ENCODE measurements at places on chromosomes 3 and 15. TPM values are rescaled to one million over a fixed set of nuclear protein-coding genes. Genes with fewer than 3 reads are reported as not detected.

DNA sequence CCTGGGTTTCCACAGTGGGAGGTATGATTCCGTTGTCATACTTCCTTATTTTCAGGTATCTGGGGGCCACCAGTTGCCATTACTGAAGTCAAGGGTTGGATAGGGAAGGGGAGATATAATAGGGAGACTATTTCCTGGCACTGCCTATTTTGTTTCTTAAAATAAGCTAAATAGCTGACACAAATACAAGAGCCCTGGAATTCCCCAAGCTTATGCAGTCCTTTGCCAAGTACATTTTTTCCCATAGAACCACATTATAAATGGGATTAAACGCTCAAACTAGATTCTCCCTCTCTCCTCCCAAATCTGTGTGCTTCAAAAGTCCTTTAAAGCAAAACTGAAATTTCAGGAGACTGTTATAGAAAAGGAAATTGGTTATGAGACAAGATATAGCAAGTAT, 68.7 kb downstream of the AP4E1 start:
- no peak for DNase-seq
- no peak overlapping the region for H3K27ac ChIP-seq
- H3K4me3 ChIP-seq: no peak overlapping the region
- H3K27me3 ChIP-seq: no peaks in the 10 kb centered on the region
- peaks cover 47% of the 10 kb centered on the region for H3K36me3 ChIP-seq
- peaks cover 8% of the 10 kb centered on the region for H3K4me1 ChIP-seq

- H3K4me3 ChIP-seq: no peak overlapping the region
- H3K27me3 ChIP-seq: peaks cover 2% of the 10 kb centered on the region
- no peak for DNase-seq
- H3K27ac ChIP-seq: no peak overlapping the region
Observed at GRCh38 chr15:44034933-44035624, 160.0 kb downstream of the FRMD5 start.

- no peak for DNase-seq
- no peak overlapping the region for H3K4me3 ChIP-seq
- H3K27ac ChIP-seq: no peak overlapping the region
- no peaks in the 10 kb centered on the region for H3K27me3 ChIP-seq
- H3K4me1 ChIP-seq: no peaks in the 10 kb centered on the region
- H3K36me3 ChIP-seq: no peaks in the 10 kb centered on the region
Observed at GRCh38 chr15:89928421-89928820, 15.7 kb upstream of the ARPIN start.

DNA sequence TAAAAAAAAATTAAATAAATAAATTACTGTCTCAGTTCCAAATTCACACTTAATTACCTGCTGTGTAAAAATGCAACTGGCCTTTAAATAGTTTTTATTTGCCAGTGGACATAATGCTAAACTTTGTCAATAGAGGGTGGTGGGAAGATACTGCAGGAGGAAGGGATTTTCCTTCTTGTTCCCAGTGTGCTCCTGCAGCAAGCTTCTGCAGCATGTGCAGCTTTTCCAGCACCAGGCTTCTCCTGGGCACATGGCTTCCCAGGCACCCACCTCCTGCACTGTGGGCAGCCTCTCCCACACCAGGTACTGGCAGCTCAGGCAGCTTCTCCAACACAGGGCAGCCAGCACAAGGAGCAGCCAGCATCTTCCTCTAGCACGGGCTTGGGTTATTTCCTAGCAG, 29.6 kb upstream of the BBX start:
- DNase-seq: no peak
- H3K4me1 ChIP-seq: no peaks in the 10 kb centered on the region
- H3K36me3 ChIP-seq: no peaks in the 10 kb centered on the region
- H3K27ac ChIP-seq: no peak overlapping the region
- H3K4me3 ChIP-seq: no peak overlapping the region

DNA sequence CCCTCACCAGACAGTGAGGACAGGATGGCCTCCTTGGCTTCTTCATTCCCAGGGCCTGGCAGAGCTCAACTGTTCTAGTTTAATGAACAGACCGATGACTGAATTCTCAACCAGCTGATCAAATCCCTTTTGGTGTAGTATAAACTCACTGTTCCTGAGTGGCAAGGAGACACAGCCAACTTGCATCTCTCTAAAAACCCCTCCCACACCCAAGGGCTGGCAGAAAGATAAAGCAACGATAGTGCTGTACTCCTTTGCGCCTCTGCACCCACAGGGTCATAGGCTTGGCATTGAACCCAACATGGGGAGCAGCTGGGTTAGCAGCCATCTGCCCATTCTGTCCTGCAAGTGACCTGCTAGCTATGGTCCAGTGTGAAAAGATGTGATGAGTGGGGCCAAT, 103.2 kb downstream of the RYK start:
- H3K27ac ChIP-seq: no peak overlapping the region
- H3K27me3 ChIP-seq: no peaks in the 10 kb centered on the region
- H3K4me3 ChIP-seq: no peak overlapping the region
- H3K36me3 ChIP-seq: peaks cover 24% of the 10 kb centered on the region

GRCh38 chr15:85792912-85793590, 1.7 kb downstream of the KLHL25 start:
- H3K27me3 ChIP-seq: no peaks in the 10 kb centered on the region
- DNase-seq: no peak
- peaks cover 2% of the 10 kb centered on the region for H3K36me3 ChIP-seq

DNA sequence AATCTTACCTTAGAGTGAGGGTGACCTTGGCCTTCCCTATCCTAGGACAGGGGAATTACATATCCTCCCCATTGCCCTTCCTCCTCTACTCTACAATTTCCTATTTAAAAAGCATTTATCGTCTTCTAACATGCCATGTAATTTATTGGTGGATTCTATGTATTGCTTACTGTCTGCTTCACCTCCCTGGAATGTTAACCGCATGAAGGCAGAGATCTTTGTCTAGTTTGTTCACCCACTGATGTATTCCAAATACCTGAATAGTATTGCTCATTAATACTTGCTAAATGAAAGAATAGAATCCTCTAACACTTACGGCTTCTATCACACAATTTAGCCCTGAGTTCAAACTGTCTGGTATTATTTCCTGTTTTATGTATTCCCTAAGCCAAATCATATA, 68.6 kb downstream of the PPARG start:
- H3K27me3 ChIP-seq: no peaks in the 10 kb centered on the region
- H3K36me3 ChIP-seq: peaks cover 5% of the 10 kb centered on the region
- H3K27ac ChIP-seq: no peak overlapping the region
- DNase-seq: no peak

GRCh38 chr3:187516446-187517185, 148.4 kb downstream of the RTP4 start:
- no peaks in the 10 kb centered on the region for H3K27me3 ChIP-seq
- H3K4me3 ChIP-seq: no peak overlapping the region
- DNase-seq: no peak

DNA sequence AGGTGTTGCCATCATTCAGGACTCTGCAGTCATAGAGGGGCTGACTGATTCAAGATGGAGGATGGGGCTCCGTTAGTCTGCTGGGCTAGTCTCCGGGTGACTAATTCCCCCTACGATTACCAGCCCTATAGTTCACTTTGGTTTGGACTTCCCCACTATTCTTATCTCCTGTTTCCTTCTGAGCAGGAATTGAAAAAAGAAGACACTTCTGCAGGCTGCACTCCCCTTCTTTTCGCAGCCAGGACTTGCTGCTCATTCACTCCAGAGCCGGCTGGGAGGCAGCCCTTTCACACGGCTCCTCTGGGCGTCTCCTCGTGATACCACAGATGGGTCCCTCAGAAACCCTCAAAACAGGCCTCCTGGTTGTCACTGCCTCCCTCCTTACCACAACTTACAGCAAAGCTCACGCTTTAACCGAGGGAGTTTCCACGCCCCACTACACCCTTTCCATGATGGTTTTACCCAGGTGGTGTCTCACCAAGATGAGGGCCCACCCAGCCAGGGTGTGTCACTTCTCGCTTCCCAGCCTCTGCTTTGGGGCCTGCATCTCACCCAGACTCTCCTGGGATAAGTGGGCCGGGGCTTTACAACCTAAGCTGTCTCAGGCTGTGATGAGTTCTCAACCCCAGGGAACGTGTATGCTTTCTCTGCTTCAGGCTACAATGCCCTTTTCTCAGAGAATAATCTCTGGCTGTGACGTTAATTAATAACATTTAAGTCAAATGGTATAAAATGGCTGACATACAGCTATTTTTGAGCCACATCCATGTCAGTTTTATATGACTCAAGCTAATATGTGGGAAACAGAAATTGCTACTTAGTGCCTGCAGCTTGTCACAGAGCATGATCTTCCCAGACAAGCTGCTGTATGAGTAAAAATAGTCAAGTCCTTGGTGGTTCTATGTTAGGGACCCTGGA, 11.9 kb downstream of the CX3CR1 start:
- no peaks in the 10 kb centered on the region for H3K4me1 ChIP-seq
- no peaks in the 10 kb centered on the region for H3K36me3 ChIP-seq
- no peak overlapping the region for H3K4me3 ChIP-seq
- peaks cover 23% of the 10 kb centered on the region for H3K27me3 ChIP-seq

- H3K27ac ChIP-seq: no peak overlapping the region
- H3K36me3 ChIP-seq: no peaks in the 10 kb centered on the region
- H3K4me3 ChIP-seq: no peak overlapping the region
- H3K4me1 ChIP-seq: peaks cover 23% of the 10 kb centered on the region
- DNase-seq: no peak
- no peaks in the 10 kb centered on the region for H3K27me3 ChIP-seq
Observed at GRCh38 chr3:195395208-195395816, 47.5 kb downstream of the ACAP2 start.

DNA sequence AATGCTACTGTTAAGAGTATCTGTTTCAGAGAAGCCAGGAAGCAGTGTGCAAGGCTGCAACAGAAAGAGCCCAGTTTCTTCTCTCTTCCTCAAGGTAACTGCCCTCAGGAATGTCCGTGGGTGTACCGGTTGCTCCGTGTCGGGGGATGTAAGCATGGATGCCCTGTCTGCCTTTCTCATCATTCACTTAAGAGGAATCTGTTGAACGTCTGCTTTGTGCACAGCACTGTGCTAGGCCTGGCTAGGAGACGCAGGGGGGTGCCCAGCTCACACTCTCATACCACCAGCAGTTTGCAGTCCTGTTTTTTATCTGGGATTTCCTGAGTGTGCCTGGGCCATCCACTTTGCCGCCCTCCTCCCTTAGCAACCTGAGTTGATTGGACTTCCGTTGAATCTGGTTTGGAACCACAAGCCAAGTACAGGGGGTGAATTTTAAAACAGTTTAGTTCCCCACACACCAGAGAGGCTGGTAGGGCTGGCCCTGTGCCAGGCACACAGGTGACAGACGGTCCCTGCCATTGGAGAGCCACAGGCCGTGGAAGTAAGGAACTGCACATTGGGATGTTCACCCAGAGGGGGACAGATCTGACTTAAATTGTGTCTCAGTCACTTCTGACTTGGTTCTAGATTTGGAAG, 11.2 kb downstream of the BOC start:
- H3K27ac ChIP-seq: peak overlapping the region; percentile 71
- peaks cover 35% of the 10 kb centered on the region for H3K36me3 ChIP-seq
- H3K4me1 ChIP-seq: peaks cover 40% of the 10 kb centered on the region
- H3K27me3 ChIP-seq: no peaks in the 10 kb centered on the region
- H3K4me3 ChIP-seq: no peak overlapping the region

GRCh38 chr3:127645371-127646015, 16.5 kb downstream of the PODXL2 start:
- peaks cover 2% of the 10 kb centered on the region for H3K36me3 ChIP-seq
- H3K27me3 ChIP-seq: no peaks in the 10 kb centered on the region
- no peak overlapping the region for H3K27ac ChIP-seq
- H3K4me3 ChIP-seq: no peak overlapping the region
- DNase-seq: no peak

GRCh38 chr3:122074621-122075265, 19.6 kb downstream of the CD86 start:
- no peaks in the 10 kb centered on the region for H3K36me3 ChIP-seq
- H3K4me3 ChIP-seq: no peak overlapping the region
- H3K4me1 ChIP-seq: no peaks in the 10 kb centered on the region
- H3K27ac ChIP-seq: no peak overlapping the region

DNA sequence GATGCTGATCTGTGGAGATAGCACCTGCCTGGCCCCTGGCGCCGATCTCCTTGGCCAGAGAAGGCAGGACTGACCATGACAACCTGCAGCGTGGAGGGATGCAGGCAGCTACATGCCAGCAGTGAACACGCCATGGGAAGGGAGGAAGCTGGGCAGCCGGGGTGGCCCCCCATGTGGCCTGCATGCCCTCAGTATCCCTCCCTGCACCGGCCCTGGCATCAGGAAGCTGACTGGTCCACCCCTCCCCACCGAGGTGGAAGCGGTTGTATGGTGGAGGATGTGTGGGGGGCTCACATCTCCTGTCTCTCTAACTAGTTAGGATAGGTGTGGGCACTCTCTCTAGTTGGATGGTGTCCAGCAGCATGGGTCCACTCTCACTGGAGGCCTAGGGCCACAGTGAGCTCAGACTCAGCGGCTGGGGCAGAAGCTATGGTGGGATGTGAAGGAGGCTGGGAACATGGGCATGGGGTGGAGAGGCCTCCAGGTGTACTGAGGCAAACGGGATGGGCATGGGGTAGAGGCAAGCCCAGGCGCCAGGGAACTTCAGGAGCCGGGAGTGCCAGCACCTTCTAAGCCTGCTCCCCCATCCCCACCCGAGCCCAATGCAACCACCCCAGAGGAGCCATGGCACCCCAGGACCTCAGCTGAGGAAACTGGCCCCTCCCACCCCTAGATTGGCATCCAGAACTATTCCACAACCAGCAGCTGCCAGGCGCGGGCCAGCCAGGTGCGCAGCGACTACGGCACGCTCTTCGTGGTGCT, 1.8 kb upstream of the ABTB1 start:
- H3K4me3 ChIP-seq: peak overlapping the region; percentile 76
- H3K27me3 ChIP-seq: no peaks in the 10 kb centered on the region
- no peak overlapping the region for H3K27ac ChIP-seq
- no peak for DNase-seq
- H3K4me1 ChIP-seq: peaks cover 9% of the 10 kb centered on the region

DNA sequence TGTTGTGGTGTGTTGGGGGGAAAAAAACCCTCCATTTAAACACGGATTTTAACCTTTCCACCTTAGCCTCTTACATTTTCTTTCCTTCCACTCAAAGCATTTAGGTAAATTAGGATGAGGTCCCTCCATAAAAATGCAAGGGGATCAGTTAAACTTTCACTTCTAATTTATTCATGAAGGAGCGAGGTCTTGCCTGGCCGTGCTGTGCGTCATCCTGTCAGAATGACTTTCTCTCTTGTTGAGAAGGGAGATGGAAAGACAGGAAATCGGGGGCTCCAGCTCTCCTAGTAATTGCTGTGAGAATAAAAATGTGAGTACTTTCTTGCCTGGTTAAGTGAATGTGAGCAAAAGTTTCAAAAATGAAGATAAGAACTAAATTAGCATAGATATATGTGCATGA, 962.3 kb upstream of the NR2F2 start:
- no peaks in the 10 kb centered on the region for H3K27me3 ChIP-seq
- H3K36me3 ChIP-seq: no peaks in the 10 kb centered on the region
- no peak for DNase-seq
- no peak overlapping the region for H3K27ac ChIP-seq
- no peak overlapping the region for H3K4me3 ChIP-seq

Gene SCN10A
- not detected for total RNA-seq

Gene CCDC33
- total RNA-seq: 4.2 TPM

Gene ATP2C1
- total RNA-seq: 88.8 TPM

Gene ST8SIA2
- 12.1 TPM for total RNA-seq

Gene COL6A6
- 13.3 TPM for total RNA-seq

Gene TRIM71
- 2.7 TPM for total RNA-seq

Gene RBP2
- total RNA-seq: not detected

Gene RBSN
- 35.2 TPM for total RNA-seq

Gene CFAP20DC
- total RNA-seq: 6.1 TPM

Gene ZMAT3
- 47.4 TPM for total RNA-seq

Gene CCR8
- total RNA-seq: not detected

Gene SPSB4
- total RNA-seq: 12.9 TPM
